ENCODE measurements at places on chromosomes 16 and 17.

GRCh38 chr17:9880582-9880999, 24.5 kb downstream of the RCVRN start:
- no peak for DNase-seq

- no peak for DNase-seq
These were observed 51.3 kb downstream of the NKD1 start for GRCh38 chr16:50599494-50599893.

DNA sequence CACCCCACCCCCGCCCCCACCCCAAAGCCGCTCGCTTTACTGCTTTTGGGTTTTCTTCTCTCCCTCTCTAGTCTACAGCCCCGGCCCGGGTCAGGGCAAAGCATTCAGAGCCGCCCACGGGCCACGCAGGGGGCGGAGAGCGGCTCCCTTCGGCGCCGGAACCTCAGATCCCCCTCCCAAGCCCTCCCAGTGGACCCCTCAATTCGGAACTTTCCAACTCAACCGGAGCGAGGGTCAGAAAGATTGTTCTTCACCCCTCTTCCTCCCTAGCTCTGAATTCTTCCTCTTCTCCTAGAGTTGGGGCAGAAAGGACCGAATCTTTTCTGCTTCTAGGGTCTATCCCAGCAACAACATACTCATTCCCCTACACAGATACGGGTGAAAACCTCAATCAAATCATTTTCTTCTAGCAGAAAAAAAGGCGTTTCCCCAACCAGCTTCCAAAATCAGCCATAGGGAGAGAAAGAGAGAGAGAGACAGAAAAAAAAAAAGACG, 1.0 kb downstream of the HOXB2 start:
- no peak for DNase-seq

- no peak for DNase-seq
These were observed 12.8 kb downstream of the SPNS3 start for GRCh38 chr17:4446326-4447071.

- DNase-seq: no peak
These were observed 421.0 kb downstream of the WWOX start for GRCh38 chr16:78520470-78520869.
